ENCODE measurements at places on chromosomes 2 and 18. TPM values are rescaled to one million over a fixed set of nuclear protein-coding genes. Genes with fewer than 3 reads are reported as not detected.

DNA sequence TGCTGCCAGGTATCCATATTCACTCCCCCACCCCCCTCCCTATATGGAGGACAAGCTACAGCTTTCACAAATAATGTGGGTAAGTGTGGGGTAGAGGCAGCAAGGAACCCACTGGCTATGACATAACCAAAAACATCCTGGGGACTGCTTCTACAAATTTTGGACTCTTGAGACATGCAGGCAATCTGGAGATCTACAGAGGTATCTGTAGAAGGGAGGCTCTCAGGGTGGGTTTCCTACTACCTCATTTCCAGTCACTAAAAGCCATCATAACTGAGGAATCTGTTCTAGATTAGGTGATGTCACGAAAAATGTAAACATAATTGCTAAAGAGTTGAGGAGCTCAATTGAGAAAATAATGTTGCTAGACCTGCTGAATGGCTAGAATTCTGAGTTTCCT lies 46.8 kb upstream of the WIPF1 start:
- no peak for DNase-seq
- no peak overlapping the region for H3K4me3 ChIP-seq
- H3K36me3 ChIP-seq: no peaks in the 10 kb centered on the region
- H3K4me1 ChIP-seq: no peaks in the 10 kb centered on the region
- no peak overlapping the region for H3K27ac ChIP-seq

DNA sequence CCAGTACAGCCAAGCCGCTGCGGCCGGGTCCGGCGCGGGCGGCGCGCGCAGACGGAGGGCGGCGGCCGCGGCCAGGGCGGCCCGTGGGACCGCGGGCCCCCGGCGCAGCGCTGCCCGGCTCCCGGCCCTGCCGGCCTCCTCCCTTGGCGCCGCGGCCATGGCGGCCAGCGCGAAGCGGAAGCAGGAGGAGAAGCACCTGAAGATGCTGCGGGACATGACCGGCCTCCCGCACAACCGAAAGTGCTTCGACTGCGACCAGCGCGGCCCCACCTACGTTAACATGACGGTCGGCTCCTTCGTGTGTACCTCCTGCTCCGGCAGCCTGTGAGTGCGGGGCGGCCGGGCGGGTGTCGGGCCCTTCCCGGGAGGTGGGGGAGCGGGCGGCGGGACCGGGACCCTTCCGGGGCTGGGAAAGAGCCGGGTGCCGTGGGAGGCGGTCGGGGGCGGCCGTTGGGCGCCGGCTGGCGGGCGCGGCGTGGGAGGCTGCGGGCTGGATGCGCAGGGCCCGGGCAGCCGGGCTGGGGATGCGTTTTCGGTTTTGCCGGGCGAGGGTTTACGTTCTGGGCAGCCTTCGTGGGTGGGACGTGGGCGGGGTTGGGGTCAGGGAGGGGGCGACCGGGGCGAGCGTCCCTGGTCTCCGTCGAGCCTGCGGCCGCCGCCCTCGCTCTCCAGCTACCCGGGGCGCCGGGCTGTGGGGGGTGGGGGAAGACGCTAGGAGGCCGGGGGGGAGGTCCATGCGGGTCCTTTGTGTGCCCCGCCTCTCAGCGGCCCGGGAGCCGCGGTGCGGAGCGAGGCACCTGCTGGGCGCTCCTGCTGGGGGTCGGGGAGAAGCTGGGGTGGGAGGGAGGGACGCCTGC lies 537 bp downstream of the AGFG1 start:
- no peaks in the 10 kb centered on the region for H3K36me3 ChIP-seq
- peaks cover 30% of the 10 kb centered on the region for H3K4me1 ChIP-seq
- no peaks in the 10 kb centered on the region for H3K27me3 ChIP-seq
- H3K4me3 ChIP-seq: peak overlapping the region; percentile 55

- no peaks in the 10 kb centered on the region for H3K27me3 ChIP-seq
- no peaks in the 10 kb centered on the region for H3K36me3 ChIP-seq
- DNase-seq: no peak
- no peaks in the 10 kb centered on the region for H3K4me1 ChIP-seq
Measured at GRCh38 chr18:12106471-12106870, 12.8 kb downstream of the ANKRD62 start.

ASTL gene
- total RNA-seq: 0.86 TPM

LRRC30 gene
- not detected for total RNA-seq
